T-helper 2 cell (primary cell): ENCODE measurements at places on chromosomes 4 and X.

DNA sequence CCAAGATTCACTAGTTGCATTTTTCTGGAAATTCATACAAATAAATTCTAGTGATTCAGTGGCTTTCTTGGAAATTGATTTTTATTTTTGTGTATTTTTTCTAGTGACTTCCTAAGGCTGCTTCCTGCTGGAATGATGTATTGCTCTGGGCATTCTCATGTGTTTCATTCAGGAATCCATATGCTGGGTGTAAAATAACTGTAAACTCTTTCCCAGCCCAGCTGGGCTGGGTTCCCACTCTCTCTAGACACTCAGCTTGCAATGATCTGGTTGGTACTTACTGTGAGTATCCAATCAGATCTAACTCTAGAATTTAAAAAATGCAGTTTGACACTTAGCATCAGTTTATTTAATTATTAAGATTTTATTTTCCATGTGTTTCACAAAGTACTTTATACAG lies 882.2 kb downstream of the STIM2 start:
- no peak for DNase-seq

GRCh38 chrX:110267874-110268273 lies 50.0 kb downstream of the AMMECR1 start:
- peak; percentile 37 for DNase-seq

DNA sequence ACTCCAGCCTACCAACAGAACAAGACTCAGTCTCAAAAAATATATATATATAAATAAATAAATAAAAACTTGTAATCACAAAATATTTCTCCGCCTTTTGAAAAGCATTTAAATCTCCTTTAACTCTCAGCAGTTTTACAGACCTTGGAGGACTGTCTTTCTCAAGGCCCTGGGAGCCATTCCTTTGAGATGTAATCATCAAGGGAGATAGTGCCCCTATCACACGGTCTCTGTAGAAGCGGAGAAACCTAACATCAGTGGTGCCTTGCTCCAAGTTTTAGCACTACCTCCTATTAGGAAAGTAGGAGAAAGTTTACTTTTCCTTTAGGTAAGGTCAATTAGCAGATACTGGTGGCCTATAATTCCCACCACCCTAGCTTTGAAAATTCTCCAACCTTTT lies 58.5 kb downstream of the ANTXR2 start:
- DNase-seq = no peak

- no peak for DNase-seq
Observed at GRCh38 chr4:138190452-138190858, 51.7 kb downstream of the SLC7A11 start.

DNA sequence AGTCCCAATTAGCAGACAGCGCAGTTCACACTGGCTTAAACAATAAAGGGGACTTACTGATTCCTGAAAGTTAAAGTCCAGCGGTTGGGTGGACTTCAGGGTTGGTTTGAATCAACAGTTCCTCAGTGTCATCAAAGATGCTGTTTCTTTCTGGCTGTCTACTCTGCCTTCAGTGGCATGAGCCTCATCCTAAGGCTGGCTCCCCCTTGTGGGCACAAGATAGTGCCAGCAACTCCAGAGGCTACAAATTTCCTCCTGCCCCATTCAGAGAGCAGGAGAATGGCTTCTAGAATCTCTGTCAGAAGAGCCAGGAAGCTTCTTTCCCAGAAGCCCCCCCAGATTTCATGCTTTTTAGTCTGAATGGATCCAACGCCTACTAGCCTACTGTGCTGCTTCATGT lies 82.4 kb upstream of the MTM1 start:
- peak; percentile 22 for DNase-seq

- DNase-seq = no peak
Observed at GRCh38 chr4:158067646-158068045, 105.2 kb downstream of the GASK1B start.

GRCh38 chr4:40931841-40932240 lies 182.1 kb downstream of the NSUN7 start:
- no peak for DNase-seq

DNA sequence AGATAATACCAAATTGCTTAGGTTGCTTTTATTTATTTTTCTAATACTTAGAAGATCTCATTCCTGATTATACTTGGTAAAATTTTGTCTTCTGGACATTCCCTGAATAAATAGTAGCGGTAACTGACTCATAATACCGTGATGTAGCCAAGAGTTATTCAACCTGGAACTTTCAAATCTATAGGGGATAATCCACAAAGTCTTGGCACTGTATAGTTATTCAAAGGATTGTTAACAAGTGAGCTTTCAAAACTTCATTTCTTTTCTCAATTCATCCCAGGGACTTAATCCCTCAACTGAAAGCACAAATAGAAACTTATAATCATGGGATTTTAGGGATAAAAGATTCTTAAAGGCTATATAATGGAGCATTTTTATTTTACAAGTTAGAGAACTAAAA lies 1383.3 kb downstream of the FAM133A start:
- DNase-seq = no peak

DNA sequence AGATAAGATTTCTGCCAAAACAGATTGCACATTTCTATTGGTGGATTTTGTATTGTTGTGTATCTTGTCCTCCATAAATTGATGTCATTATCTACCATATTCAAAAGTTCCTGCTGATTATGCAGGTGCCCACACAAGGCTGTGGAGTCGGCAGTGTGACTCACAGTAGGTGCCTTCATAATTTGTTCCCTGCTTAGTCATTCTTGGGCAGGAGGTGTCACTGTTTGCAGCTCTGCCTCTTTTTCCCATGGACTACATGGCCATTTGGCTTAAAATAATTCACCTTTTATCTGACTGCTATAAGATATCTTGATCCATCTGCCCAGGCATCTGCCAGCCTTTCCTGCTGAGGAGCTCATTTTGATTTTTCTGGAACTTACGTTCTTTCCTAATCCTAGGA lies 33.6 kb upstream of the ENPEP start:
- no peak for DNase-seq

DNA sequence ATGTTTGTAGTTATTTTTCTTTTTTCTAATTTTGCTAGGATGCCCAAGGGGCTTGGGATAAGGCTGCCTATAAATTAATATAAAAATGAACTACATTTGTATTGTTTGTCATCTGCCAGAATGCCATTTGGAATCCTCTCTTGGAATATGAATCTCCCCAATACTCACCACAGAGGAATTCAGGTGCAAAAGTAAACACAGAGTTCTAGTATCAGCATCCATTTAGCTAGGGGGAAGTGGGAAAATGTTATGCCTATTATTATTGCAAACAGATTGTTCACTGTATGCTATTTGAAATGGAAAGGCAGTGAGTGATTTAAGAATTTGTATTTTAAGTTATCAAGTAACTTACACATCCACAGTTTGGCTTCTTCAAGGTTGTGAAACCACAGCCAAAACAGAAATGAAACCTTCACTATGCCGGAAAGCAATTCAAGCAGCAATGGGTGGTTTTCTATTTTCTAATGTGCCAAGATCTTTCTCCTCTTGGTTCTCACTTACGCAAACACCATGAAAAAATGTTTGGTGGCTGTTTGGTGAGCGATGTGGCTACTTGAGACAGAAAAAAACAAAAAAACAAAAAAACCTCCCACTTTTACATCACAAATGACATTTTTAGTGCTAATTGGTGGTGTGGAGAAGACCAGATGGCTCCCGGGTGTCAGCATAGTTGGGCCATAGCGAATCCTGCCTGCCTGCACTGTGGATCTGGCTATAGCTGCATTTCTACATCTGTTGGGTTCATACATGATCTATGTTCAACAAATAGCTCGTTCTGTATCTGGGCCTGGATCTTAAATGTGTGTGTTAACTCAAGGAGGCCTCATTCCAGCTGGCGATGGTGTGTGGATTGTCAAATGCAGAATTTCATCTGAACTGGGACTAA lies 200.8 kb upstream of the GIMD1 start:
- DNase-seq = no peak

GRCh38 chr4:93030670-93031069 lies 726.9 kb downstream of the GRID2 start:
- DNase-seq = no peak

DNA sequence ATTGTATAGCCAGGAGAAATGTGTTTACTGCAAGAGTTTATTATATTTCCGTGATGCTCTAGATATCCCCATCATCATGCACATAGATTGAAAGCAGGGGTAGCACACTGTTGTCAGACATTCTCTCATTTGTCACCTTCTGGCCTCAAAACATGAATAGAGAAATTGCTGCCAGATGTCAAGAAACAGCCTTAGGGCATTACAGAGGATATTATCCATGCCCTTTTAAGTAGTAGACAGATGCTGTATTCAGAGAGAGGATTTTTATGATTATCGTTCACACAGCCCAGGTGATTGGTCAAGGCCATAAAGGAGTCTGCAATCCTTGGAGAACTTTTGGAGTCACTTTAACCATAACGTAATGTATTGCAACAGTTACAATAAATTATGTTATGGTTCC lies 1961.5 kb upstream of the TENM3 start:
- DNase-seq = no peak

DNA sequence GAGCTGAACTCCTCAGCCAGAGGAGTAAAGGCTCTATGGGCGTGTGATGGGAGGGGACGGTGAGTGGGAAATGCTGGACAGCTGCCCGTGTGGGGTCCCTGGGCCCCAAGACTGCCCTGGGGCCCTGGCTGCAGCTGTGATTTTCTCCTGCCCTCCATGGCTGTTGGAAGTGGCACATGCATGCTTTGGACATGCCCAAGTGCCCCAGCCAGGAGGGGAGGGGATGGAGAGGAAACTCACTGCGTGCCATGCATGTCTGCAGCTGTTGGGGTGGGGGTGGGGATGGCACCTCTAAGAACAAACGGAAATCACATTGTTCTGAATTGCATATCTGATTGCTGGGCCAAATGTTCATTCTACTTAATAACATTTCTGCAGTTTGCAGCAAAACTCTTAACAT lies 52.4 kb downstream of the MID2 start:
- no peak for DNase-seq
